ENCODE measurements at places on chromosomes 5 and 9.
A peak's percentile ranks its signal among the peaks of the same experiment; 100 is the strongest.

GRCh38 chr5:82584631-82585030, 306.5 kb upstream of the RPS23 start:
- DNase-seq, result no peak

DNA sequence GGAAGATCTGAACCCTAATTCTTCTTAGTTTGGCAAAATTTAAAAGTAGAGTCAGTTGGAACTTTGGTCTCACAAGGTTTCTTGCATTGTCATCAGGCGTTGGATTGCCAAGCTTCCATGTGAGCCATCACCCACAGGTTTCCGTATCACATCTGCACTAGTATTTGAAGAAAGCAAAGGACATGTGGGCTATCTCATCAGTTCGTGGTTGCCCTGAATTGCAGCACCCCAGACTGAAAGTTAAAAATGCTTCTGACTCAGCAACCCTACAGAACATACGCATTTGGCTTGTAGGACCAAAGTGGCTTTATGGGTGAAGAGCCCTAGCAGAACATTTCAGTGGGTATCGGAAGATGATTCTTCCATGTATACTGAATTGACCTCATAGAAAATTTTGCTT, 358.0 kb downstream of the ENC1 start:
- DNase-seq, result no peak

- peak; percentile 35 for DNase-seq
Measured at GRCh38 chr5:125411744-125412560, 665.5 kb upstream of the ZNF608 start.

DNA sequence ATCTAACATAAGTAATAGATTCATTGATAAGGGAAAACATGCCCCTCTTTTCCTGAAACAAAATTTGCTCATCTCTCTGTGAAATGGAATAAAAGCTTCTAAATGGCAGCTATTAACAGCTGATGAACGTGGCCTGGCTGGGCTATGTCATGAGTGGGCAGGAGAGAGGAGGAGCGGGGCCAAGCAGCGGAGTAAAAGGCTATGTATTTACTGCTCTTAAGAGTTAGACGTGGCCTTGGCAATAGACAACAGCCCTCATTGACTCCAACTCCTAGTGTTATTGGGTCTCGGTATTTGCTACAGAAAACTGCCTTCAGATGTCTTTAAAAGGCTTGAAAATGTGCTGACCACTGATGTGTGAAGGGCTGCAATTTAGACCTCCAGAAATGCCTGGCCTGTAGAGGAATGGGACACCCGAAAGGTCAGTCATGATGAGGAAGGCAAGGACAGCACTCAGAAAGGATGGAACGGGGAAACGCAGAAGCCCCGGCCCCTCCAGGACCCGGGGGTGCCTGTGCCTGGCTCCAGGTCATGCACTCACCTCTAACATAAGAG, 116.8 kb downstream of the PDZD2 start:
- no peak for DNase-seq

DNA sequence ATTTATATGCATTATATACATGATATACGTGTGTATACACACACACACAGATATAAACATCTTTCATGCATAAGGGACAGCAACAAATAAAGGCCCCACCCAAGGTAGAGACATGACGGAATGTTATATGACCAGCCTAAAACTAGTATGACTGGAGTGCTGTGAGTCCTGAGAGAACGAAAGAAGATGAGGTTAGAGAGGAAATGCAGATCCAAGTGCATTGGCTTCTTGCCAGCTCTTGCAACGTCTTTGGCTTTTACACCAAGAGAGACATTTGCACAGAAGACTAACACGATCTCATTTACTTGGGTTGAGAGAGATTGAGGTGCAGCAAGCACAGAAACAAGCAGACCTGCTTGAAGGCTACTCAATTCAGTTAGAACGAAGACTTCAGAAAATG, 23.0 kb downstream of the CDH10 start:
- no peak for DNase-seq

- DNase-seq, result no peak
Measured at GRCh38 chr5:55572020-55572419, 37.3 kb upstream of the PLPP1 start.

- no peak for DNase-seq
Measured at GRCh38 chr9:98182889-98183599, 9.4 kb downstream of the CORO2A start.

DNA sequence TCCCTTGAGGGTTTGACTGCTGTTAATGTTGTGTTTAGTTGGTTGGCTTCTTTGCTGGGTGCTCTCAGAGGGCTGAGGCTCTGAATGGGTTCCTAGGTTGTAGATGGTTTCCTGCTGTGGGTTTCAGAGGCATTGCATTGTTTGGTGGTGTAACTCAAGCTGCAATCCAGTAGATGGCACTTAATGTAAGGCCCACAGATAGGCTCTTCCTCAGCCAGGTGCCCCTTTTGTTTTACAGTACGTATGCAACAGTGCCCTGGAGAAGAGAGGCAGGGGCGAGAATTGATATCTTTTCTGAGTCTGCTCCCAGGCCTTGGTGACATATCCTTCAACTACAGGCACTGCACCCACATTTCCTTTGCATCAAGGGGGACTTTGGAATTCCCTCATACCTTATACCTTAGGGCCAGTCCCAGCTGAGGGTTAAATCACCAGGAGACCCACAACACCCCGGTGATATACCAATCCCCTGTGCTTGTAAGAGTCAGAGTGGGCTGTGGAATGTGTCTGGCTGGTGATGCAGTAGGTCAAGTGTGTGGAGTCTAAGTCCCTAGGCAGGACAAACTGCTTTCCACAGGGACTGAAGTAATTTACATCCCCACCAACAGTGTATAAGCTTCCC, 7.0 kb upstream of the UGT3A2 start:
- DNase-seq, result peak; percentile 14

GRCh38 chr5:151173711-151174611, 16.4 kb upstream of the ANXA6 start:
- DNase-seq, result no peak

- DNase-seq, result no peak
Measured at GRCh38 chr5:101904736-101905135, 391.3 kb downstream of the SLCO4C1 start.

GRCh38 chr5:95925939-95926338, 35.7 kb downstream of the ELL2 start:
- DNase-seq, result no peak

GRCh38 chr9:117073539-117074341, 341.1 kb downstream of the ASTN2 start:
- peak; percentile 17 for DNase-seq

DNA sequence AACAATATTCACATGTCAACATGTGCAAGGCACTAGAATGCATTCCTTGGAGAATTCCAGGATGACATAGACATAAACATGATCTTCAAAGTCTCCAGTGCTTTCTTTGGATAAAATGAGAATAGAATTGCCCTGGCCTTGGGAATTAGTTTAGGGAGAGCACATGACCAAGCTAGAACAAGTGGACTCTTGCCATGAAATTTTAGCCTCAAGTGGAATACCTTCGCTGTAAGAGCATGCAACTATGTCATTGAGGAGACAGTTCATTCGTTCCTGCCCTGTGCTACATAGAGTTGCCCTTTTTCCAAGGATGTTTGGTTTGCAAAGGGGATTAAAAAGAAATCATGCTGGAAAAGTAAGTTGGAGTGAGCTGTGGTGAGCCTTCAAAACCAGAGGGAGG, 42.7 kb downstream of the ZFAND5 start:
- no peak for DNase-seq

GRCh38 chr5:166909040-166909439, 1382.4 kb upstream of the WWC1 start:
- no peak for DNase-seq

GRCh38 chr9:78828521-78828920, 531.6 kb downstream of the PSAT1 start:
- no peak for DNase-seq

DNA sequence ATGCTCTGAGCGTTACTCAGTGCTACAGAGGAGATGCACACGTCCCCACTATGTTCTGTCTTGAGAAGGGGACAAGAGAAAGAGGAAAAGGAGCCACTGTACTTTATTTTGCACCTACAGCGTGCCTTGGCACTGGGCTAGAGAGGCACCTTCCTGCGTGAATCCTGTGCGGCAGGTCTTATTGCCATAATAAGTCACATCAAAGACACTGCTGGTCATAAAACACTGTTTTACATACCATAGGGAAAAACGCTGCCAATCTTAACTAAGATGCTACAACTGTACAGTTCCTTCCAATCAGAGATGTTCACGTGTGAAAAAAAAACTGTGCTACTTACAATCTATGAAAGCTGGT, 48.1 kb downstream of the NEURL1B start:
- DNase-seq, result no peak

GRCh38 chr5:81898403-81898802, 73.4 kb upstream of the ATG10 start:
- no peak for DNase-seq

DNA sequence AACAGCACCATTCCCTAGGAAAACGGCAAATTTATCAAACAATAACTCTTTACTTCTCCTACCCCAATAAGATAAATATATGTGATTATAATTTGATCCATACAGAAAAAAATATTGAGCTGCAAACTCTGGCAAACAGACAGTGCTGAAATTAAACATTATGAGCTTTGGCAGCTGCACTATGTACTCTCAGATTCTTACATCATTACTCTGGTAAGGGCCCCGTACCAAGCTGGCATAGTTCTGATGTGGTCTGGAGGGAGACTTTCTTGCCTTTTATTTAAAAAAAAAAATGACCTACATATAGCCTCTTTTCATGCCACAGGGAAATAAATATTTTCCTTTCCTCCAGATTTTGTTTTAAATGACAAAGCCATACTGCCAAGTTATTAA, 95.0 kb downstream of the NR6A1 start:
- no peak for DNase-seq

GRCh38 chr5:121100931-121101330, 636.8 kb downstream of the PRR16 start:
- no peak for DNase-seq

- no peak for DNase-seq
Measured at GRCh38 chr5:75009556-75010345, 42.6 kb downstream of the GCNT4 start.

- DNase-seq, result peak; percentile 4
Measured at GRCh38 chr5:108093186-108093585, 288.7 kb downstream of the FBXL17 start.

DNA sequence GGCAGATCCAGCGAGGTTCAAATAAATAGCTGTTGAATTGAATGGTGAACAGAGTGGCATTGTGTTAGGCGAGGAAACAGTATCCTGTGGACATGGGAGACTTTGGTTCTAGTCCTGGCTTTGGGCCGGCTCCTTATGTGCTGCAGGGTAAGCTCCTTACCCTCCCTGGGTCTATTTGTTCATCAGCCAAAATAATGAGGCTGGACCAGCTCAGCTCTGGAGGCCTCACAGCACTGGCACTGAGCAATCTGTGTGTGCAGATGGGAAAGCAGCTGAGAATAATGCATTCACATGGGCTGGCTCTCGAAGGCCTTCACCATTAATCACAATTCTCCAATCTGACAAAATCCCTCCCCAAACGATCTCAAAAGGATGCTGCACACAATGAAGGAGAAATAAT, 81.9 kb downstream of the APBA1 start:
- no peak for DNase-seq

DNA sequence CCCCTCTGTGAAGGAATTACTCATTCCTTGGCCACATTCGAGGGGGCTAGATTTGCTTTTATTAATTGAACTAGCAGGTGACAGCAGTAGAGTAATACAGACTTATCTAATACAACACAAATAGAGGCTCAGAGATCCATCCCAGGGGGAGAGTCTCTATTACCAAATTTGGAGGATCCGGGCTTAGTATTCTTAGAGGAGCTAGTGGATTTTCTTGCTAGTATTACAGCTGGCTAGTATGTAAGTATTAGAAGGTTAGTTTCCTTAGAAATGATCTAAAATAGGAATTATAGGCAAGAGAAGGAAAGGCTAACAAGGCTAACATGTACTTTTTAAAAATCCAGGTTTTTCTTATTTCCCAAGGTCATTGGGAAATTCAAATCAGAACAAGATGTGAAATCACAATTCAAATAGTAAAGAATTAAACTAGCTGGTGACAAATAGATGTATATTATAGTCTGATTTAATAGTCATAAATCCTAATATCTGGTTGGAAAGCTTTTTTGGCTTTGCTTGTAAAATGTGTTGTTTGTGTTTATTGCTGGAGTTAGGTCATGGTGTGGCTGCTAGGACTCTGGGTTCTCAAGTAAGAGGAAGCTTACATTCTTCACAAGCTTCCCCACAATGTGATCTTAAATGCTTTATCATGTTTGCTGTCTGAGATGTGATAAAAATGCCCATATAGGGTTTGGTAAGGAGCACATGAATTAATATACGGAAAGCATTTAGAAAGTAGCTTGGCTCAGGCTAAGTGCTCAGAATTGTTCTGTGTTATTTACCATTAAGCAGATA, 160.4 kb upstream of the MPDZ start:
- DNase-seq, result no peak

DNA sequence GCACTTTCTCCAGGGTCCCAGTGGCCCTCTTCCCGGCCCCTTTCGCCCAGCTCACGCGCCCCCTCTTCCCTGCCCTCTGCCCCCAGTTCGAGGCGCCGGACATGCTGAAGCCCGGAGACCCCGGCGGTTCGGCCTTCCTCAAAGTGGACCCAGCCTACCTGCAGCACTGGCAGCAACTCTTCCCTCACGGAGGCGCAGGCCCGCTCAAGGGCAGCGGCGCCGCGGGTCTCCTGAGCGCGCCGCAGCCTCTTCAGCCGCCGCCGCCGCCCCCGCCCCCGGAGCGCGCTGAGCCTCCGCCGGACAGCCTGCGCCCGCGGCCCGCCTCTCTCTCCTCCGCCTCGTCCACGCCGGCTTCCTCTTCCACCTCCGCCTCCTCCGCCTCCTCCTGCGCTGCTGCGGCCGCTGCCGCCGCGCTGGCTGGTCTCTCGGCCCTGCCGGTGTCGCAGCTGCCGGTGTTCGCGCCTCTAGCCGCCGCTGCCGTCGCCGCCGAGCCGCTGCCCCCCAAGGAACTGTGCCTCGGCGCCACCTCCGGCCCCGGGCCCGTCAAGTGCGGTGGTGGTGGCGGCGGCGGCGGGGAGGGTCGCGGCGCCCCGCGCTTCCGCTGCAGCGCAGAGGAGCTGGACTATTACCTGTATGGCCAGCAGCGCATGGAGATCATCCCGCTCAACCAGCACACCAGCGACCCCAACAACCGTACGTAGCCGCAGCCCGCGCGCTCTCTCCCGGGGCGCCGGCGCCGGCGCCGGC, 1.0 kb downstream of the PRDM6 start:
- DNase-seq, result no peak

- DNase-seq, result no peak
Measured at GRCh38 chr5:15799612-15800011, 299.6 kb downstream of the FBXL7 start.

Data from germinal center (tissue), 1 donor.